ENCODE measurements at places on chromosomes 16 and 17.
A peak's percentile ranks its signal among the peaks of the same experiment; 100 is the strongest.

DNA sequence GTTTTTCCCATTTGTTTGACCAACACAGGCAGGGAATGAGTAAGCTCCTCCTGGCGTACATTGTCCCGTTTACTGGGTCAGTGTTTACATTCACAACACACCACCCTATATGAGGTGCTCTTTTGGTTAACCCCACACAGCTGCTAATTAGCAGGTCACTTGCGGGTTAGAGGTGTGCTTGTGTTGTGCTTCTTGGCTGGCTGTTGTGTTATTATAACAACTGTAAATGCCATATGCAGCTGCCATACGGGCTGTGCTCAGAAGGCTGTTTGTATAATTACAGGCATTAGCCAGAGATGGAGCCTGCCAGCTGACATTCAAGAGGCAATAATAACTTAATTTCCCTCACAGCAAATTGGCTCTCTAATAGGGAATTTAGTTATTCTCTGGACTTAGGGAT, 205.1 kb upstream of the ELAC2 start:
- DNase-seq: no peak

- no peak for DNase-seq
These were observed 21.9 kb downstream of the TEKT3 start for GRCh38 chr17:15319452-15320010.

DNA sequence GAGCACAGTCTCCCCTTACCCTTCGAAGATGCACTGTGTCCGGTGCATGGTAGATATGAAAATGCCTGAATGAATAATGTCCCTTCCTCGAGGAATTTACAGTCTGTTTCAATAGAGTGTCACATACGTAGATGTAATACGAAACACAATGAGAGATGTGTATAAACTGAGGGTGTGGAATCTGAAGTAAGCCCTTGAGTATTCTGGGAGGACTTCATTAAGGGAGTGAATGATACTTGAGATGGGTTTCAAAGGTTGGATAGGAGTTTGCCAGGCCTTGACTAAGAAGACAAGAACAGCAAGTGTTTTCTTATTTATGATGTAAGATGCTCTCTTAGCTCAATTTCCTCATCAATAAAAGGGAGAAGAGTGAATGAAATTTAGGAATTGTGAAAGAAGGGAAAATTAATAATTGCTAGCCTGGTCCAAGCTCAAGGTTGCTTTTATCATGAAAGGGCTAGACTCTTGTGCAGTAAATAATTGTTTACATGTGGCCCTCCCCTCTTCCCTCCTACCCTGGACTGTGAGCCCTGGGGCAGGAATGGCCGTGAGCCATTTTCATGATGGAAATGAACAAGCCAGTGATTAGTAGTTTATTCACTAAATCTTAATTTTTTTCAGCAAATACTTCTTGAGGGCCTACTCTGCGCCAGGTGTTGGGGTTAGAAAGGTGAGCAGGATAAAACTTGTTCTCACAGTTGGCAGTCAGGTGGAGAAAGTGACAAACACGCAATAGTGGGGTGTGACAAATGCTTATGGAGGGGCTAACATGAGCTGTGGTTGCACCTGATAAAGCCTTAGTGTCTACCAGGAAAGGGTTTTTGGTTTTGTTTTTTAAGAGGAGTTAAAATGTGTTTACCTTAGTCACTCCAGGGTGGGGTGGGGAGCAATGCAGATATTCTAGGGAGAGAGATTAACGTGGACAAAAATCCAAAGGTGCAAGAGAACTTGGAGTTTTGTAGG, 1.6 kb downstream of the KIF22 start:
- no peak for DNase-seq

- no peak for DNase-seq
These were observed 20.8 kb downstream of the ABHD15 start for GRCh38 chr17:29546085-29546484.

DNA sequence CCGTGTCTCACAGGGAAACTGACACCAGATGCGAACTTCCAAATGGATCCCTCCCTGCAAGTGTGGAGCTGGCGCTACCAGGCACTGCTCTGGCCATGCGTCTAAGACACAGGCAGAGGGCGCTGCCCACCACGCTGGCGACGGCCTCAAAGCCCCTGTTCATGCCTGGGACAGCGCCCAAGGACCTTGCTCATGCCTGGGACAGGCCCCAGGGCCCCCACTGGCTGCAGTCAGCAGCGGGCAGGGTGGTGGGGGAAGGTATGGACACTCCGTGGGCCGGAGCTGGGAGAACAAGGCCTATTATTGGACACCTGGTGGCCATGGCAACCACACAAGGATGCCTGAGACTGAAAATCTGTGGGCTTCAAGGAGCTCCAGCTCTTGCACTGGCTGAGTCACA, 8.8 kb downstream of the ZG16B start:
- peak; percentile 62 for DNase-seq

DNA sequence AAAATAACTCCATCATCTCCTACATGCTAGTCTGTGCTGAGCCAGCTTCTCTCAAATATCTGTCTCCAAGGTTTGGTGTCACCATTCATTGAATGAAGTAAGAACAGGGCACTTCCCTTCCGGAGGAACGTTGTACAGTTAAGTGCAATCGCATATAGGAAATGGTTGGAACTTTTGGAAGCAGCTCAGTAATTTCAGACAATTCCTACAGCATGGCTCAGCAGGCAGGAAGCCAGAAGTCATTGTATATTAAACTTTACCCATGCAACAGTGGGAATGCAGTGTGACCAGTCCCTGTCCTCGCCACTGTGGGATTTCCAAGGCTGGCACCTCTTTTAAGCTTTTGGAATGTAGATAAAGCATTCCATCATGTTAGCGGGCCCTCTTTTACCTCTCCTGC, 51.1 kb upstream of the MYH2 start:
- DNase-seq: no peak

- no peak for DNase-seq
These were observed 2073.2 kb downstream of the TP53TG3F start for GRCh38 chr16:35532576-35532975.

DNA sequence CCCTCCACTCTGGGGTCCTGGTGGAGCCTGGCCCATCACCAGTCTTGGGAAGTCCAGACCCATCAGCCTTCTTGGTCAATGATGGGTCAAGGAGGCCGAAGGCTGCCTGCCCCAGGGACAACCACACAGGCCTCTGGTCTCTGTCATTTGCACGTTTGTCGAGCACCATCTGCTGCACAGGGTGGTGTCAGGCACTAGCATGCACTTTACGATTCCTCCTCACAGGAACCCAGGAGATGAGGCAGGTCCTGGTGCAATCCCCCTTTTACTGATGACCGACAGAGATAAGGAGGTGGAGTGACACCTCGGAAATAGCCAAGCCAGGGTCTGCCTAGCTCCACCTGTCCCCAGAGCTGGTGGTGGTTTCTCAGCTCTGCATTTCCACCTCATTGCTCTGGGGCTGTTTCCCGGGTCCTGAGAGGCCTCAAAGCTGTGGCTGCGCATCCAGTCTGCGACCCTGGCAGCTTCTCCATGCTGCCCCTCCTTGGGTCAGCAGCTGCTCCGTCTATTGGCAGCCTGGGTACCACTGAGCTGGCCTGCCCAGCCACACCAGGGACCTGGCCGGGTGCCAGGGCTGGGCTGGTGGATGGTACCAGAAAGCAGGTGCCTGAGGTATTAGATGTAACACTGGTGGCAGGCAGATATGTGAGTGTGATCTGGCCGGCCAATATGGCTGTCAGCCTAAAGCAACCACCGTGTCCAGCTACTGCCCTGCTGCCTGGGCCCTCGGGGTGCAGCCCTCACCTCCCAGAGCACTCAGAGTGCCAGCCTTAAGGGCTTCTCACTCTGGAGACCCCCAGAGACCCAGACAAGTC, 10.0 kb downstream of the MMP15 start:
- no peak for DNase-seq

DNA sequence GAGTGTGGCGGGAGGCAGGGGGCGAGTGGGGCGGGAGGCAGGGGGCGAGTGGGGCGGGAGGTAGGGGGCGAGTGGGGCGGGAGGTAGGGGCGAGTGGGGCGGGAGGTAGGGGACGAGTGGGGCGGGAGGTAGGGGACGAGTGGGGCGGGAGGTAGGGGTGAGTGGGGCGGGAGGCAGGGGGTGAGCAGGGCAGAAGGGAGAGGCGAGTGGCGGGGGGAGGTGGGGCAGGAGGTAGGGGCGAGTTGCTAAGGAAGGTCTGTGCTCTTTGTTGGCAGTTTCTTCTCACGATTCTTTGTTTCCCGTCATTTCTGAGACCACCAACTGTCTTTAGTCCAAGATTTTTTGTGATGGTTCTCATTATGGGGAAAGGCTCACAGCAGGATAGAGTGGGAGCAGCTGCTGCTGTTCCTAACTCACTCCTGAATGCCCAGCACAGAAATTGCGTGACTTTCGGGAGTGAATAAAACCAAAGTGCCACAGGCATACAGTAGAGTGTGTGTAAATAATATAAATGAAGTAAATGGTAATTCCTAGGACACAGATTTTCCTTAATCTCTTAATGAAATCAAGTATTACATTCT, 44.7 kb downstream of the COG7 start:
- no peak for DNase-seq

DNA sequence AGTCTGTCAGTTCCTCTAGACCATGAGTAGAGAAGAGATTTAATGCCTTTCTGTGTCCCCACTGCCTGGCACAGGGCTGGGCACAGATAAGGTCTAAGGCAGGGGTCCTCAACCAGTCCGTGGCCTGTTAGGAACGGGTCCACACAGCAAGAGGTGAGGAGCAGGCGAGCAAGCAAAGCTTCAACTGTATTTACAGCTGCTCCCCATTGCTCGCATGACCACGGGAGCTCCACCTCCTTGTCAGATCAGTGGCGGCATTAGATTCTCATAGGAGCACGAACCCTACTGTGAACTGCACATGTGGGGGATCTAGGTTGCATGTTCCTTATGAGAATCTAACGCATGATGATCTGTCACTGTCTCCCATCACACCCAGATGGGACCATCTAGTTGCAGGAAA, 1.8 kb downstream of the B9D1 start:
- DNase-seq: no peak

DNA sequence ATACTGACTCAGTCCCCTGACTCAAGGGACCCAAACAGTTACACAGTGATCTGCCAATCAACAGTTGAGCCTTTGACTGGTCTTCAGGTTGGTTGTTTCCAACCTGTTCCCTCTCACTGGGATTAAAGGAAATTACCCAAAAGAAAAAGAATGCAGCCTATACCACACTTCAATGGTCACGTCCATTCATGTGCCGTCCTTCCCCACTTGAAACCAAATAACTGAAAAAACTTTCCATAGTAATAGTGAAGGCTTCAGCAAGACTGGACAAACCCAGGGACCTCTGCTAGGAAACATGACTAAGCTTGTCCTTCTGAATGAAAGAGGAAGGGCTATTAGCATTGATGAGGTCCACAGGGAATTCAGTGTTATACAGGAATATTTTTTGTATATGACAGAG, 30.6 kb downstream of the MRPS23 start:
- DNase-seq: no peak

DNA sequence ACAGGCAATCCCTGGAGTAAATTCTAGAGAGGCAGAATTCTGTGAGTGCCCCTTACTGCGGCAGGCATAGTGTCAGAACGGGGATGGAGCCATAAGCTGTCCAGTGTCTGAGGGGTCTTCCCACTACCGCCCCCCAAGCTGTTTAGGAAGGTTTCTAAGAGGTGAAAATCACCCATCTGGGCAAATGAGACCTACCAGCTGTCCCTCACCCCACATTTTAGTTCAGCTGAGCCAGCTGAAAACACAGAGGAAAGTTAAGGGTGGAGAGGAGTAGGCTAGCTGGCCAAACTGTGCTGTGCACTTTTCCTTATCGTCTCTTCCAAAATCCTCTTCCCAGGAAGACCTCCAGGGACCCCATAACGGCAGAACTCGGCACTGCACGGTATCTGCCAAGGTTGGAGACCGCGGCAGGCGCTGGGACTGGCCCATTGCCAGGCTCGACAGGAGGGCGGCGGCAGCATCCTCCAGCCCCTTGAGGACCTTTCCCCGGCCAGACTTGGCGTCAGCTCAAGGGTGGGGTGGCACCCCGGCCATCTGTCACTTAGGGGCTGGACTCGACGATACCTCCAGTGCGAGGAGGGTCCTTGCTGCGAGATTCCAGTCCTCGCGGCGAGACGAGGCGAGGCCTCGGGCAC, 955 bp downstream of the ACLY start:
- peak; percentile 44 for DNase-seq

- DNase-seq: no peak
These were observed 11.1 kb upstream of the ATP2C2 start for GRCh38 chr16:84357191-84357651.

GRCh38 chr16:50284131-50284911, 18.0 kb downstream of the ADCY7 start:
- no peak for DNase-seq

GRCh38 chr17:2108170-2108569, 53.3 kb downstream of the HIC1 start:
- DNase-seq: no peak

DNA sequence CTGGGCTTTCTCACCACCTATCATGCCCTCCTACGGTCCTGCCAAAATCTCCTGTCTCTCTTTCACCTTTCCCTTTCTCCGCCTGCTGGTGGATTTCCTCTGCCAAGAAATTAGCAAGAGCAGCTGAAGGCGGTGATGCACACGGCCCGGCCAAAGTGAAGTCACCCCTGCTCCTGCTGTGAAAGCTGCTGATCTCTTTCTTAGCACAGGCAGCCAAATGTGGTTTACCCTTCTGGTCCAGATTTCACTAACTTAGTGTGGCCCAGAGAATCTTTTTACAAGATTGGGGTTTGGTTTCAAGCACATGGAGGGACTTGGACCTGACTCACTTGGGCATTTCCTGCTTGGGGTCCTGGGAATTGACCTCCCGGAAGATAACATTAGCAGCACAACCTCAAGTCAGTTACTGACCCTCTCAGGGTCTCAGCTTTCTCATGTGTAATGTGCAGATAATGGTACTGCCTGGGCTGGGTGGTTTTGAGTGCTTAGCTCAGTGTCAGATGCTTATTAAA, 155.7 kb downstream of the SOCS1 start:
- no peak for DNase-seq

DNA sequence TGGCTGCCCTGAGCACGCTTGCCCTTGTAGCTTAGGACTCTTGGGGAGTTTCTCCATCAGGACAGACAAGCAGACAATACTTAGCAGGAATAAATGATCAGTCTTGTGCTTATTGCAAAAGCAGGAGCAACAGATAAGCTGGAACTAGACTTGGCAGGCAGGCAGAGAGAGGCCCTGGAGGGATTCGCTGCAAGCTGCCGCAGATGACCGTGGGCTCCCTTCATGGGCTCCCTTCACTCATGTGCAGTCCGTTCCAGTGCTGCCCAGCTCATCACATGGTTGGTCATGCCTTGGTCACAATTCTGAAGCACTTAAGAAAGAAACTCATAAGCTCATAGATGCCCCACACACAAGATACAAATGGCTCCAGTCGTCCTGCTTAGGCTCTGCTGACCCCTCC, 2.4 kb upstream of the SLC5A10 start:
- DNase-seq: no peak

DNA sequence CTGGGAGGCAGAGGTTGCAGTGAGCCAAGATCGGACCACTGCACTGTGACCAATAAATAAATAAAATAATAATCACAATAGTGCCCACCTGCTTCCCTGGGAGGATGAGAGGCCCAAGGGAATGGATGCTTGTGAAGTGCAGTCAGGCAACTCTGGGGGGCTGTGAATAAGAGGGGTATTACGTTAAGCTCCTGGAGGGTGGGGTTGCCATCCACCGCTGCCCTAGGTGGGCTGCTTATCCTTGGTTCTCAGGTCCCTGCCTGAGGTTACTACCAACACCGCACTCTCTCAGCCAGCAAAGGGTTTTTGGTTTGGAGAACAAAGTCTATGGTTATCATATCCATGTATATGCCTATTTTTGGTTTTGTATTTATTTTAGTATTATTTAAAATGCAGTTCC, 48.6 kb upstream of the CBFA2T3 start:
- no peak for DNase-seq

Measured in activated CD8-positive, alpha-beta memory T cell treated with anti-CD3 and anti-CD28 coated beads, Interleukin-2, amount 50 U/mL, for 4 hours (primary cell).